Effector CD4-positive, alpha-beta T cell (primary cell): ENCODE measurements at places on chromosomes 4 and X.

DNA sequence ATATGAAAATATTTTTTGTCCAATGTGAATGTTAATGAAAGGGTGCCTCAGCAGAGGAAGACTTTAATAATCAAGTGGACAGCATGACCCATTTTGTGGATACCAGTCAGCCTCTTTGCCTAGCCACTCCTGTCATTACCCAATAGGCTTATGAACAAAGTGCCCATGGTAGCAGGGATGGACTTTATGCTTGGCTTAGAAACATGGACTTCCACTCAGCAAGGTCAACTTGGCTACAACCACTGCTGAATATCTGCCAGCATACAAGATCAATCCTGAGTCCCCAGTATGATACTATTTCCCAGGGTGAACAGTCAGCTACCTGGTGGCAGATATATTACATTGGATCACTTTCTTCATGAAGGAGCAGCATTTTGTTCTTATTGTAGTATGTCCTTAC, 56.7 kb upstream of the NXF3 start:
- no peak for DNase-seq

- DNase-seq, result no peak
Measured at GRCh38 chr4:165426331-165426730, 47.5 kb downstream of the CPE start.

DNA sequence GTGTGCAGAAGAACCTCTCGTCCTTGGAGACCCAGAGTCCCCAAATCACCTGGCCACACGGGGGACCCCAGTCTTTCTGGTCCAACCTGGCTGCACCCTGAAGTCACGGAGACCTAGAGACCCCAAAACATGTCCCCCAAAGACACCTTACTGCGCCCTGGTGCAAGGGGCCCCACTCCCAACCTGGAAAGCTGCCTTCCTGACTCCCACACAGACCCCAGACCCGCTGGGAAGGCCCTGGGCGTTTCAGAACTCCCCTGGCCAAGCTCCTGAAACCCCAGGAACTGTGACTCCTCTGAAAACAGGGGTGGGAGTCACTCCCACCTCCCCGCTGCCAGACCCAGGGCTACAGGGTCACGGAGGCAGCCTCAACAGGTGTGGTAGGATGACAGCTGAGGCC, 12.7 kb upstream of the SHOX start:
- no peak for DNase-seq

DNA sequence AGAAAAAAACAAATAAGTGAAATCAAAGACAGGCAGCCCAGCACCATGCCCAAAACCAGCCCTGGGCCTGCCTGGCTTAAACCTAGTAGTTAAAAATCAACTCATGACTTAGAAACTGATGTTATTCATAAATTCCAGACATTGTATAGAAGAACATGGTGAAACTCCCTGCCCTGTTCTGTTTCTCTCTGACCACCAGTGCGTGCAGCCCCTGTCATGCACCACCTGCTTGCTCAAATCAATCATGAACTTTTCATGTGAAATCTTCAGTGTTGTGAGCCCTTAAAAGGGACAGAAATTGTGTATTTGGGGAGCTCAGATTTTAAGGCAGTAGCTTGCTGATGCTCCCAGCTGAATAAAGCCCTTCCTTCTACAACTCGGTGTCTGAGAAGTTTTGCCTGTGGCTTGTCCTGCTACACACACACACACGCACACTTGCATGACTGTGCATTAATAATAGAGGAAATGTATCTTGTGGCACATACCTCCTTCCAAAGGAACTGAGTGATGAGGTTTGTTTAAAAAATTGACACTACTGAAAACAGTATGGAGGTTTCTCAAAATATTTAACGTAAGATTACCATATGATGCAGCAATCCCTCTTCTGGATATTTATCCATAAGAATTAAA, 39.2 kb upstream of the UGT2B7 start:
- DNase-seq, result no peak

GRCh38 chrX:107741404-107741790, 34.2 kb downstream of the TSC22D3 start:
- DNase-seq, result no peak

DNA sequence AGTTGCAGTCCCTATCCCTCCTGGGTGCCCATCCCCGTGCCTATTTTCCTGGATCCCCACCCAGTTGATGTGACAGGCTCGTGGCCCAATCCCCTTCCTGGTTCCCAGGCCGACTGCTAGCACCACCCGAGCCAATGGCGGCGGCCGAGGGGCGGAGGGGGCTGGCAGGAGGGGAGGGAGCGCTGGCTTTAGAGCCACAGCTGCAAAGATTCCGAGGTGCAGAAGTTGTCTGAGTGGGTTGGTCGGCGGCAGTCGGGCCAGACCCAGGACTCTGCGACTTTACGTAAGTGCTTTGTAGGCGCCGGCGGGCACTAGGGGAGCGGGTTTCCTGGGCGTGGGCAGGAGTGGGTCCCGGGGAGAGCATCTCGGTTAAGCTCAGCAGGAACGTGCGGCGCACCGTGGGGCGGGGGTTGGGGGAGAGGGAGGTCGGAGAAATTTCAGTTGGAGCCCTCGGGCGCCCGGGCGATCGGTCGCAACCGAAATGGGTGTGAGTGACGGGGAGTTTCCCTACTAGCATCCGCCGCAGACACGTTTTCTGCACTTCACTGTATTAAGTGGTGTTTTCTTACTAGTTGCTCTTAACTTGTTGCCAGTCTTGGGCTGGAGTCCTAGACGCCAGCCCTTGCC, at the start of gene PLS3:
PLS3 (plus strand) TSS at position 197 of the 627 bp plus-strand sequence. CDS start 49,077 bp downstream, outside the sequence.
- no peak for DNase-seq

GRCh38 chr4:146155152-146155724, 20.3 kb upstream of the LSM6 start:
- no peak for DNase-seq

GRCh38 chrX:131646106-131646505, 102.2 kb downstream of the OR13H1 start:
- no peak for DNase-seq

- DNase-seq, result no peak
Measured at GRCh38 chrX:132532913-132533312, 44.1 kb upstream of the MBNL3 start.

DNA sequence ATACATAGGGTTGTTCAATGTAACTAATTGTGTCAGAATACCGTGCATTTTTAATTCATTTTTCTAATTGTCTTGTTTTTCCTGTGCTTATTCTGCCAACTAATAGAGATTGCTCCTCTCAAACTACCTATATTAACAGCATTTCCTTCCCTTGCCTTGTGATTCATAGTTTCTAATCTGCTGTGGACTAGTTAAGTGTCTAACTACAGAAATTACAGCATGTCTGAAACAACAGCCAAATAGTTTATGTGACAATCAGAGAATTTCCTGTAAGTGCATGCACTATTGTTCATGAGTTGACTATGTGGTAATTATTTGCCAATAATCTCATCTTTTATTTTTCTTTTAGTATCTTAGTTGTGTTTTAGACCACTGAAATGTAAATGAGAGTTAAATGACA, 4.1 kb upstream of the SEC24B start:
- no peak for DNase-seq

DNA sequence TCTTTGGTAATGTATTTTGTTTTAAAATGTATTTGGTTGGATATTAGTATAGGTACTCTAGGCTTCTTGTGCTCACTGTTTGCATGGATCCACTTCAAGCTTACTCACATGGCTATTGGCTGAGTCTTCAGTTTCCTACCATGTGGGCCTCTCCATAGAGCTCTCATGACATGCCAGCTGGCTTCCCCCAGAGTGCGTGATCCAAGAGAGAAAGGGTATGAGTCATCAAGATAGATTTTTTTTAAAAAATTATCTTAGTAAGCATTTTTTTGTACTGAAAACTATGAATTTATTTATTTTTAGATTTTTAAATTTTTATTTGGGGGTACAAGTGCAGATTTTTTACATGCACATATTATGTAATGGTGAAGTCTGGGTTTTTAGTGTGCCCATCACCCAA, 219.1 kb upstream of the AMOT start:
- no peak for DNase-seq

DNA sequence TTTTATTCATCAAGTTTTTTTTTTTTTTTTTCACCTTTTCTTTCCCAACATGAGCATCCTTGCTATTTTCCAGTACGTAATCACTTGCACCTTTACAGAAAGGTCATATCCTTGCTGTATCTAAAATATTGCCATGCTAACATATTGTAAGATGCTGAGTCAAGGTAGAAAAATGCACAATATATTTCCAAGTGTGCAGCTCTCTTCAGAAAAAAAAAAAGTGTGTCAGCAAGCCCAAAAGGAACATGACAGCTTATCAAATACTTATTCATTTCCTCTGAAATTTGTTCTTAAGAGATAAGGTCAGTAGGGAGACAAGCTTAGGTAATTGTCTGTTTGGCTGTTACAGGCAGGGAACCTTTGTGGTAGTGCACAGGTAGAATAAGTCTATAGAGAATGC, 27.0 kb downstream of the SH2D1A start:
- DNase-seq, result no peak

- DNase-seq, result no peak
Measured at GRCh38 chr4:172683021-172683420, 485.6 kb upstream of the GALNT7 start.

DNA sequence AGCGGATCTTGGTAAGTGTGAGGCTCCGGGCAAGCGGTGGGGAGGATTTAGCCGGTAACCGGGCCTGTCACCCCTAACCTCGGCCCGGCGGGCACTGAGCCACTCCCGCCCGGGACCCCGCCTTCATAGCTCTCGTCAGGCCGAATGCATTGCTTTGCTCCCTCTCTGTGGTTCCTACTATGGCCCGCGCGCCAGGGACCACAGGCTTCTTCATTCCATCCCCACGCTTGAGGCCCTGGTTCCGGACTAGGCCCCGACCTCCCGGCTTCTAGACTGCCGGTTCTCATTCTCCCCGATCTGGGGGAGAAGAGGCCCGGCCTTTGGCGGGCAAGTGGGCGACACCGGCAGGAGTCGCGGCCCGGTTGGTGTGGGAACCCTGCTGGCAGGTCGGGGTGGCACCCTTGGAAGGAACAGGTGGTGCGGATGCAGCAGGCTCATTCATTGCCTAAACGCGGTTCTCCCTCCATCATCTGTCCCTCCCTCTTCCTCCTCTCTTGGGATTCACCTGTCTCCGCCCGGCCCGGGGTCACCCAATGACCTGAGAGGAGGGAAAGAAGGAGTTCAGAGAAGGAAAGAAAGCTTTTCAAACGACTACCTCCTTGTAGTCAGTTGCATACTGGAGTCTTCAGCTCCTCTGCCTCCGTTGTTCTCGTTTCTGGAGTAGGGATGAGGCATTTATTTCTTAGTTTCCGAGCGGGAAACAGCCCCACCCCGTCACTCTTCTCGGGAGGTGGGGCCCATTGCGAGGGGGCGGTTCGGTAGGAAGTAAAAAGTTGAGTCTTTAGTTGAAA, at the start of gene NDUFC1:
NDUFC1 (minus strand) TSS at position 657 of the 791 bp plus-strand sequence. CDS start 6,679 bp downstream, outside the sequence.
- peak; percentile 65 for DNase-seq

DNA sequence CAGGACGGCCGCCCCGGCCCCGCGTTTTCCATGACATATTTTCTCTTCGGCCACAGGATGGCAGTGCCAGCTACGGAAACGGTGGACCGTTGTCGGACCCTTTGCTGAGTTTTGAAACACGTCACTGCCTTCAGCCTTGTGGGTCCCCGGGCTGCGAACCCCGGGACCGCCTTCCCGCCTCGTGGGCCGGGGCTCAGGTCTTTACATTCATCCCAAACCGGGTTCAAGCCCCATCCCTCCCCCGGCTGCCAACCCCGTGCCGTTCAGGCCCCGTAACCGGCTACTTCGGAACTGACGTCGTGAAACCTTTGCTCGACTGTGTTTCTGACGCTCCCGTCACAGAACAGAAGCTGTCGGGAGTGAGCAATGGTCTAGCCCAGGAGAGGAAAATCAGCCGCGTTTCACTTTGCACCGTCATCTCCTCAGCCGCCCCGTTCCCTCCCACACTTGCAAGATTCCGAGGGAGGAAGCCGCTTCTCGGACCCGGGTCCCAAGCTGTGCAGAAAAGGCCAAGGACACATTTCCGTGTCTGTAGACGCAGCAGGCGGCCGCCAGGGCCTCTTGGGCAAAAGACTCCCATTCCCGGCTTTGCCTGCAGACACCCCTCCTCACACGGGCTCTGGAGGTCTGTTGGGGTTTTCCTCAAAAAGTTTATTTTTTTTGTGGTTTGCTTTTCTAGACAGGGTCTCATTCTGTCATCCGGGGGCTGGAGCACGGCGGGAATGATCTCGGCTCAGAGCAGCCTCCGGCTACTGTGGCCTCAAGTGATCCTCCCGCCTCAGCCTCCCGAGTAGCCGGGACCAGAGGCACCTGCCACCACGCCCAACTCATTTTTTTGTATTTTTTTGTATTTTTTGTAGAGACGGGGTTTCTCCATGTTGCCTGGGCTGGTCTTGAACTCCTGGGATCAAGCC, 41.4 kb upstream of the PPP2R3B start:
- no peak for DNase-seq

GRCh38 chrX:120462370-120462769, 6.7 kb downstream of the LAMP2 start:
- DNase-seq, result no peak

- DNase-seq, result no peak
Measured at GRCh38 chr4:56981795-56982201, 3.1 kb downstream of the POLR2B start.

GRCh38 chrX:16144420-16144819, 21.1 kb downstream of the GRPR start:
- DNase-seq, result no peak

GRCh38 chrX:21940356-21940829, at the start of gene SMS:
Gene SMS (plus strand): TSS chrX:21940709. CDS start chrX:21940825, 116 bp downstream.
- peak; percentile 26 for DNase-seq

DNA sequence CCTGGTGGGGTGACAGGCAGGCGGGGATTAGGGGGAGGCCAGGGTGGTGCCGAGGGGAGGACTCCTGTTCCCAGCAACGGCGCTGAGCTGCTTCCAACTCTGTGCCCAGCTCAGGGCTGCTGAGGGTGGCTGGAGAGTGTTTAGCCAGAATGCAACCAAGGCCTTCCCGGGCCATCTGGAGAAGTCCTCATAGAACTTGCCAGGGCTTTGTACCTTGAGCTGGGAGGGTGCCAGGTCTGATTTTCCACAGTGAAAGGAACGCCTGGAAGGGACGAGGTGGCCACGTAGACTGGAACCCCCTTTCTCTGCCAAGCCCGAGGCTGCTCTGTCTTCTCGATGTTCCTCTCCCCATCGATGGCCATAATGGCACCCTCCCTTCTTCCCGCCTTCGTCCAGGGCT, 57.0 kb upstream of the GPR78 start:
- DNase-seq, result no peak

DNA sequence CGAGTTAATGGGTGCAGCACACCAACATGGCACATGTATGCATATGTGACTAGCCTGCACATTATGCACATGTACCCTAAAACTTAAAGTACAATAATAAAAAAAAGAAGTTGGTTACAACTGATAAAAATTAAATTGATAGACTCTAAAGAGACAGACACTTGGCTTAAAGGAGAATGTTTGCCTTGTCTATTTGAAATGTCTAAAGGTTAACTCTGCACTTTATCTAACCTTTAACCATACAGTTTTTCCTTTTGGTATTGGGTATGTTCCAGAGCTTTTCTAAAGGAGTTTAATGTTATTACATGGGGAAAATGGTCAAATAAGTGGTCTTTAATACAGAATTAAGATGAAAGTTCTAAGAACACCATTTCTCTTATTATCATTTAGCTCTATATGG, 145.1 kb upstream of the HCCS start:
- no peak for DNase-seq
